Type B pancreatic cell (in vitro differentiated cells): ENCODE measurements at places on chromosomes 5 and 9. TPM values are rescaled to one million over a fixed set of nuclear protein-coding genes. Genes with fewer than 3 reads are reported as not detected.

DNA sequence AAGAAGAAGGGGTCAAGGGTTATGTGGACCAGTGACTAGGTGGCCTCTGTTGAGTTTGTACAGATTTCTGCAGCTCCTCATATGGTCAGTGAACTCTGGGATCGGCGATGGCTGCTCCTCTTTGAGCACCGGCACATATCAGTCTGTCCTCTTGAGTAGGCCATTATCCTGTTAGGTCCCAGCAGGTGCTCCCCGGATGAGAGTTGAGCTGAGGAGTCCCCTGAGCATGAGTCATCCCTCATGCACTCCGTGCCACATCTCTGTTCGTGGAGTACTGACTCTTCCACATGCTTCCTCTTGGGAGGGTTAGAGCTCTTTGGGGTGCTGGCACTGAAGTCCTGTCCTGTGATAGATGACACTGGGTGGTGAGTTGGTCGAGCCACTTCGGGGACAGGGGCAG is 143.7 kb downstream of the PTTG1 start:
- no peak for DNase-seq

- DNase-seq: no peak
Observed at GRCh38 chr5:96615223-96615622, 47.0 kb upstream of the CAST start.

- no peak for DNase-seq
Observed at GRCh38 chr5:62306896-62307689, 1.1 kb downstream of the KIF2A start.

DNA sequence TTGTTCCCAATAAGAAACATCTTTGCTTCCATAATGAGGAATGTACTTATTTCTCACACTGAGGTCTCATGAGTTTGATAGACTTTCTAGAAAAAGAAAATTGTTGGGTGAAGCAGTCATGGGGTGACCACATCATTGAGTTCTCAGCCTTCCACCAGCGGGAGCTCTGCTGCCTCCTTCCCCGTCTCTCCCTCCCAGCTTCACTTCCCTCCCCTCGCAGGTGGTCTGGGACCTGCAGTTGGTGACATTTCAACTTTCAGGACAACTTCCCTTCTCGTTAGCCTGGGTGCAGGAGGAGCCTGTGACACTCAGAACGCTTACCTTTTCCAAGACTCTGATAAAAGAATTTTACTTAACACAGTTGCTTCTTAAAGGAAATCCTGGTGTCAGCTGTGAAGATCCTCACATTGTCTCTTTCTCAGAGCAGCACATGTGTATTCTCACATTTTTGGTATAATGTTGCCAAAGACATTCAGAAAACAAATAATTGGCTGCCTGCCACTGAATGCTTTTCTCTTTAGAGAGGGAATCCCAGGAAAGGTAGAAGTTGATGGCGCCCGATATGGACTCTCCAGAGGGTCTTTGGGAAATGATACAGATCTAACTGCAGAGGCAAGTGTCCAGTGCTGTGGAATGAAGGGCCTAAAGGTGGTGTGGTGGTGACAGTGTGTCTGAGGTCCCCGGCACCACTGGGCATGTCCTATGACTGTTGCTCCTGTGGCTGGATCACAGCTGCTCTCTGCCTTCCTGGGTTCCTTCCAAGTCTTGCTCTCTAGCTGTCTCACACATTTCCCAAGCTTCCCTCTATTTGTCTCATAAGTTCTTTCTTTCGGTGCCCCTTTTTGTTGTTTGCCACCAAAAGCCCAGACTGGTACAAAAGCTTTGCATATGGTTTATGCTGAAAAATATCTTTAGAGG is 238.1 kb downstream of the GAS1 start:
- DNase-seq: no peak

- DNase-seq: peak; percentile 71
Observed at GRCh38 chr5:154756009-154756867, 1.1 kb downstream of the LARP1 start.

DNA sequence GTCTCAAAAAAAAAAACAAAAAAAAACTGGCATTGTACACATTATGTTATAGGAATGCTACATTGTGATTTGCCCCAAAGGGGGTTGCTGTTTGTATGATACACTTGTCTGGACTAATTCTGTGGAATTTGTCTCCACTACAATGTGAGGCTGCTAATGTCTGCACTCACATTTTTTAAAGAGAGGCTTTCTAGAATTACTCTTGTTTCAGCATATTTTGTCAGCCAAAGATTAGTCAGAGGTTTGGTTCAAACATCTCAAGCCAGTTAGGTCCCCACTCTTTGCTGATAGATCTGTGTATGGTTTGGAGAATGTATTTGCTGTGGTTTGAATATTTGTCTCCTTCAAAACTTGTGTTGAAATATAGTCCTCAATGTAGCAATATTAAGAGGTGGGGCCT is 59.3 kb upstream of the ZNF169 start:
- no peak for DNase-seq

- no peak for DNase-seq
Observed at GRCh38 chr5:83042507-83042906, 34.7 kb downstream of the TMEM167A start.

GRCh38 chr9:89078860-89079259 is 87.6 kb downstream of the S1PR3 start:
- no peak for DNase-seq

DNA sequence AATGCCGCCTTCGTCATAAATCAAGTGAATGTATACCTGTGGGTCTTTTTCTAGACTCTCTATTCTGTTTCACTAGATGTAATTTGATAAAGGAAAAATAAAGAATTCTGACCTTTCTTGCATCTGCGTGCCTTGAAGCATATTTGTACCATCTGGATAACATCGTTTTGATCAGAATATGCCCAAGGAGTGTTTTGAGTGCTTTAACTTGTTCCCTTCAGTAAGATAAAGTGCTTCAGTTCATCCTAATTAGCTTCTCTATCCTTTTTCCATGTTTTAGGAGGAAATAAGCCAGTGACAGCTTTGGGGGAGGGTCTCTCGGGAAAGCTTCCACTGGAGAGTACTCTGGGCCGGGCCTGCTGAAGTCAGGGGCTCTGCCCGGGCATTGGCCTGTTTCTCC is 113.5 kb upstream of the DAP start:
- no peak for DNase-seq

DNA sequence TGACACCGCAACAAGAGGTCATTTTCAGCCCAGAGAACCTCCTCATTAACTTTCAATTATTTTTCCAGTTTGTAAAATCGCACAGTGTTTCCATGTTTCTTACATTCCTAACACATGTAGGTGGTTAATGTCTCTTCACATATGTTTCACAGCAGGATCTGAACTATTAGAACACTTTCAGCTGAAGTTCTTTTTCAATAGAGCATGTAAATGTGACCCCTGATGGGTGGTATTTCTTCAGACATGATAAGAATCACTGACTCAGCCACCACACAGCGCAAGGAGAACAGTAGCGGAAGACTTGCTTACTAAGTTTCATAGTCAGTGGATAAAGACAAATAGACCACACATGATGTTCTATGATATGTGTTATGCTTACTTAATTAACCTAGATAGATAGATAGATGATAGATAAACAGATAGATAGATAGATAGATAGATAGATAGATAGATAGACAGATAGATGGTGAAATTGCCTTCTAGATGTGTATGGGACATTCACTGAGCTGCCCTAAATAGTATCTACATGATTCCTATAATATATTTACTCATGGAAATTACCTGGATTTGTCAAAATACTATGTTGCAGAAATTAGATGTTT is 1992.1 kb upstream of the NUDT12 start:
- no peak for DNase-seq

- DNase-seq: peak; percentile 89
Observed at GRCh38 chr9:35489313-35490154, at the start of gene RUSC2. Gene RUSC2, plus strand, starts transcription at chr9:35490111. Its CDS starts 56,411 bp downstream, at chr9:35546522.

GRCh38 chr9:100160021-100160420 is 61.0 kb downstream of the INVS start:
- DNase-seq: no peak

GRCh38 chr5:90191352-90192045 is 218.1 kb downstream of the CETN3 start:
- no peak for DNase-seq

DNA sequence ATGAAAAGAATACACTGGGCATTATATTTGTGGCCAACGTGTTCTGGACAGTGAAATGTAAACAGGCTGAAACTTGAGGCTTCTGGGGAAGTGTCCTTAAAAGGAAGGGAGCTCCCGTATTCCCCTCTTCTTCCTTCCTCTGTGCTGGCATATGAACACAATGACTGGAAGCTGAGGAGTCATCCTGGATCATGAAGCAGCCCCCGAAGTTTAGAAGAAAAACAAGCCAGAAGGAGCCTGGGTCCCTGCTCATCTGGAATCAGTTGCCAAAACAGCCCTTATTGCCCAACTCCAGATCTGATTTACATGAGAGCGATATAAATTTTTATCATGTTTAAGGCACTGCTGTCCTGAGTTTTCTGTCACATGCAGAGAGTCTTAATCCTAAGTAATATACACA is 65.4 kb upstream of the SLC1A1 start:
- DNase-seq: no peak

The NDUFA8 gene
- total RNA-seq: 65.4 and 68.7 TPM in 2 replicates

The PCDHB2 gene
- total RNA-seq: 33.7 and 36.3 TPM in 2 replicates

The MAPK9 gene
- total RNA-seq: 34.4 and 35.2 TPM in 2 replicates

The SLC34A3 gene
- total RNA-seq: 0.41 and 0.81 TPM in 2 replicates

The ANXA6 gene
- total RNA-seq: 42.8 and 200 TPM in 2 replicates

The CCDC192 gene
- 0.31 and 2.0 TPM in 2 replicates for total RNA-seq
